ENCODE measurements at places on chromosomes 1 and 21. TPM values are rescaled to one million over a fixed set of nuclear protein-coding genes. Genes with fewer than 3 reads are reported as not detected.
A peak's percentile ranks its signal among the peaks of the same experiment; 100 is the strongest.

- no peak overlapping the region for H3K4me3 ChIP-seq
- H3K27me3 ChIP-seq: no peaks in the 10 kb centered on the region
- H3K27ac ChIP-seq: no peak overlapping the region
- peaks cover 13% of the 10 kb centered on the region for H3K4me1 ChIP-seq
Measured at GRCh38 chr1:114040273-114041015, 61.2 kb downstream of the OLFML3 start.

DNA sequence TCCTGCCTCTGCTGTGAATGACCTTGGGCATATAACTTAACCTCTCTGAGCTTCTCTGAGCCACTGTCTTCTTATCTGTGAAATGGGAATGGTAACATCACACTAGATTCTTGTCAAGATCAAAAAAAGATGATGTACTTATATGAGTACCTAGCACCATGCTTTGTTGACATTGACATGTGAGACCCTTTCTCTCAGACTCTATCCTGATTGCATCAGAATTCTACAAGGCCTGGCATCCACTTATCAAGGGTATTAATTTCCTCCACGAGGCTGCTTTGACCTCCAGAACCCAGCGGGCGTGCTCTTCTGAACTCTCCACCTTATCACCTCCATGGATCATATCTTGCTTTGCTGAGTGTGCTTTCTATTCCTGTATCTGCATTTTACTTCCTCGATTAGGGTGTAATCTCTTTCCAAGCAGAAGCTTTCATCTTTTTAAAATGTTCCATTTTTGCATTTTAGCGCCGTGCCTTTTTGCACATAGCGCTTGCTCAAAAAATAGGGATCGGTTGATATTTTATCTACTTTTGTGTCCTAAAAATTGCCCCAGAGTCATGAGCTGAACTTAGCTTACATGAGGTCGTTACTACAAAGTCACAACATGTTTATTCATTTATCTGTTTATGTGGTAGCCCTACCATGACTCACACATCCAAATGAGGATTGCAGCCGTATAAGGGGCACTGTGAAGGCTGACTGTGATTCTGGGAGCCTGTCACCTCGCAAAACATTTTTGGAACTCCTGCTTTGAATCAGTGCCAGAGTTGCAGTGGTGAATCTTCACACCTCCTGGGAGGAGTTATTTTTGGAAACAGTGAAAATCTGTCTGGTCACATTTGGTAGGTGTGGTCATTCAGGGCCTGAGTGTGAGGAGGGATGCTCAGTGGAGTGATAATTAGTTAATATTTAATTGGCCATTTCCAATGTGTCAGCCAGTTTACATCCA, 63.2 kb downstream of the IER5 start:
- H3K36me3 ChIP-seq: peaks cover 3% of the 10 kb centered on the region
- no peaks in the 10 kb centered on the region for H3K27me3 ChIP-seq
- no peak overlapping the region for H3K27ac ChIP-seq
- H3K4me1 ChIP-seq: no peaks in the 10 kb centered on the region

GRCh38 chr1:212351588-212352362, 62.9 kb downstream of the PACC1 start:
- H3K27me3 ChIP-seq: no peaks in the 10 kb centered on the region
- no peak overlapping the region for H3K4me3 ChIP-seq
- H3K36me3 ChIP-seq: peaks cover 29% of the 10 kb centered on the region
- H3K27ac ChIP-seq: no peak overlapping the region

- H3K27me3 ChIP-seq: peaks cover 11% of the 10 kb centered on the region
- H3K4me3 ChIP-seq: no peak overlapping the region
- DNase-seq: no peak
- H3K27ac ChIP-seq: no peak overlapping the region
- no peaks in the 10 kb centered on the region for H3K4me1 ChIP-seq
Measured at GRCh38 chr1:211129776-211130175, 4.2 kb downstream of the KCNH1 start.

- H3K4me1 ChIP-seq: no peaks in the 10 kb centered on the region
- H3K27ac ChIP-seq: no peak overlapping the region
- DNase-seq: no peak
- no peaks in the 10 kb centered on the region for H3K27me3 ChIP-seq
- H3K4me3 ChIP-seq: no peak overlapping the region
- H3K36me3 ChIP-seq: no peaks in the 10 kb centered on the region
Measured at GRCh38 chr1:3221112-3222041, 152.4 kb downstream of the PRDM16 start.

GRCh38 chr1:13682444-13682843, 17.5 kb upstream of the PRDM2 start:
- no peaks in the 10 kb centered on the region for H3K36me3 ChIP-seq
- no peak overlapping the region for H3K27ac ChIP-seq
- no peak for DNase-seq
- H3K4me3 ChIP-seq: no peak overlapping the region

- H3K36me3 ChIP-seq: peaks cover 16% of the 10 kb centered on the region
- H3K4me1 ChIP-seq: peaks cover 14% of the 10 kb centered on the region
- H3K4me3 ChIP-seq: no peak overlapping the region
Measured at GRCh38 chr1:165851034-165851658, 23.7 kb downstream of the UCK2 start.

- no peaks in the 10 kb centered on the region for H3K27me3 ChIP-seq
- H3K4me3 ChIP-seq: no peak overlapping the region
- no peak overlapping the region for H3K27ac ChIP-seq
- H3K36me3 ChIP-seq: no peaks in the 10 kb centered on the region
- DNase-seq: no peak
Measured at GRCh38 chr1:218526198-218526580, 181.1 kb downstream of the TGFB2 start.

DNA sequence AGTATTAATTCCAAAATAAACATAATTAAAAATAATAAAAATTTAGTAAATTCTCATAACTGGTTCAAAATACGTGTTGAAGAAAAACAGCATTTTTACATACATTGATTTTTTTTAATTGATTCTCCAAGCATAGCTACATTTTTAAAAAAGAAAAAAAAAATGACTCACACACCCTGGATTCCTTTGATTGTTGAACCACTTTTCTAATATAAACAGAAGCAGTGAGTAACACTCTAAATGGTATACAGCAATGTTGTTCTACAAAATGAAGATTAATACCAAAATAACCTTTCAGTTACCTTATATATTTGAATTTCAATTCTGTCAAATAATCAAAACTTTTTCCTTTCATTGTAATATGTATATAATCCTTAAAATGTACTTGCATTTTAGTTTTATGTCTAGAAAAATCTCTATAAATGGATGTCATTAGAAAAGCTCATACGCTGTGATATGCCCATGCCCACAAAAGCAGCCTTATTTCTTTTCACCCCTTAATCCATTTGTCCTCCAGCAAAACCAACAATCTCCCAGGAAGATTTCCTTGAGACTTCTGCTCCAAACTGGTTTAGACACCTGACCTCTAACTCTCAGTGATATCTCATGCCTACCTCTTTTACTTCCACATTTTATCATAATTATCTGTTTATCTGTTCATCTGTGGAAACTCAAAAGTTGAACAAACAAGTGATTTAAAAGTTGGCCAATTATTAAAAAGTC, 246.4 kb upstream of the NR5A2 start:
- no peak for DNase-seq
- no peaks in the 10 kb centered on the region for H3K4me1 ChIP-seq

- no peaks in the 10 kb centered on the region for H3K4me1 ChIP-seq
- no peak for DNase-seq
- H3K27me3 ChIP-seq: no peaks in the 10 kb centered on the region
- H3K4me3 ChIP-seq: no peak overlapping the region
Measured at GRCh38 chr1:235206533-235207208, 45.6 kb upstream of the RBM34 start.

DNA sequence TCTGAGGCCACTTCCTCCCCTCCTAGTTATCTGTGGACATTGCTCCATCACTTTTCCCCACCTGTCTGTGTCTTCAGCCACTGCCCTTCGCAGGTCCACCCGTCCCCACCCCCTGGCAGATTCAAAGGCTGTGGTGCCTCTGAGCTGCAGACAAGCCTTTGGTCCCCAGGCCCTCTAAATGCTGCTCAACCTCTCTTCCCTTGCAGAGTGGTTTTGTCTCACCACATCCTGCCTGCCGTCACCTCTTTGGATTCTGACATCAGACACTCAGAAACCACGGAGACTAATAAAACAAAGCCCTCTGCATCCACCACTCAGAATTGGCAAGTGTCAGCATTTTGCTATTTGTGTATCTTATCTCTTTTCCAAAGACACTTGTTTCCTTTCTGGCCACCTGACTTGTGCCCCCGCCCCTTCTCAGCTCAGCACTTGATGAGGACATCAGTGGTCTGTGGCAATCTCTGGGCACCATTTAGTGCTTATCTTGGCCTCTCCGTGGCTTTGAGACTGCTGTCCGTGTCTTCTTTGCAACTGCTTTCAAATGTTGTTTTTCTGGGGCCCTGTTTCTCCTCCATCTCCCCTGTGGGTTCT, 7.7 kb downstream of the CNIH3 start:
- H3K27me3 ChIP-seq: peaks cover 4% of the 10 kb centered on the region
- H3K4me3 ChIP-seq: no peak overlapping the region
- no peaks in the 10 kb centered on the region for H3K4me1 ChIP-seq
- DNase-seq: no peak
- H3K36me3 ChIP-seq: peaks cover 8% of the 10 kb centered on the region
- H3K27ac ChIP-seq: no peak overlapping the region

DNA sequence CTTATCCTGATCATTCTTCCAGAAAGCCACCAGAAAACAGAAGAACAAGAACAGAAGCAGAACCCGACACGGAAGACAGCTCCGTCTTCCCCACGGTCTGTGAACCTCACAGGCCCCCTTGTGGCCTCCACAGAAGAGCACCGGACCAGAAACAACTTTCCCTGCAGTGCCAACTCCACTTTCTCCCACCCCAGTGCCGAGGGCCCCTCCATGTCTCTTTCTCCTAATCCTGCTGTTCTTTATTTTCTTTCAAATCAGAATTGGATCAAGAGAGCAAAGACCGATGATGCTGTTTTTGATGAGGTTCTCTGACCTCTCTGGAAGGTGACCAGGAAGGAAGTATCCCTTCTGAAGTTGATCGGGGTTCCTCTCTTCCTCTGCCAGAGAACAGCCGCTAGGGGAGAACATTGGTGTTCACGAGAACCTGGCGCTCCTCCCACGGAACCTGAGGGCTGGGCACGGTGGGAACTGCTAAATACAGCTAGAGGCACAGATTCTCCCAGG, 58.9 kb upstream of the CTTNBP2NL start:
- H3K27ac ChIP-seq: no peak overlapping the region
- H3K36me3 ChIP-seq: no peaks in the 10 kb centered on the region
- H3K27me3 ChIP-seq: no peaks in the 10 kb centered on the region
- no peaks in the 10 kb centered on the region for H3K4me1 ChIP-seq

DNA sequence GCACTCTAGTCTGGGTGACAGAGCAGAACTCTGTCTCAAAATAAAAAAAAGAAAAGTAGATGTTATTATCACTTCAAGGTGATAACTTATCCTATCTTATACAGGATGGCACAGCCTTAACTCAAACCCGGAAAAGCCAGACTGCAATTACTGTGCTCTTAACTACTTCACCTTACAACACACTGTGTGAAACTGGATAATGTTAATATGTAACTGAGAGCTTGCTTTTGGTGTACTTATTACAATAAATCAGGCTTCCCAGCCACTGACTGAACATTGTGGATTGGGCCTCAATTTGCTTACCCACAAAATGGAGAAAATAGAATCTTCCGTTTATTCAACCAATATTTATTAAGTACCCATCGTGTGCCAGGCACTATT, 1.4 kb downstream of the ORC1 start:
- peaks cover 35% of the 10 kb centered on the region for H3K36me3 ChIP-seq
- H3K27me3 ChIP-seq: no peaks in the 10 kb centered on the region
- no peaks in the 10 kb centered on the region for H3K4me1 ChIP-seq
- no peak overlapping the region for H3K27ac ChIP-seq
- DNase-seq: no peak
- H3K4me3 ChIP-seq: peak overlapping the region; percentile 100

DNA sequence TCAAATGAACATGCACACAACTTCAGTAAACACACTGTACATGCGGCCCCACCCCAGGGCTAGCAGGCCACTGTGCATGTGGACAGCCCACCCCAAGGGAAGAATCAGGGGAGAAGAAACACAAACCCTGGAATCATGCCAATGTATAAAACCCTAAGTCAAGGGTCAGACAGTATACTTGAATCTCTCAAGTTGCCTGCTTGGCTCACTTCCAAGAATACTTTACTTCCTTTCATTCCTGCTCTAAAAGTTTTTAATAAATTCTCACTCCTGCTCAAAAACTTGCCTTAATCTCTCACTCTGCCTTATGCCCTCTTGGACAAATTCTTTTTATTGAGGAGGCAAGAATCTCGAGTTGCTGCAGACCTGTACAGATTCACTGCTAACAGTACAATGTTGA, 231.2 kb upstream of the CACYBP start:
- H3K27ac ChIP-seq: no peak overlapping the region
- H3K36me3 ChIP-seq: no peaks in the 10 kb centered on the region
- H3K4me3 ChIP-seq: no peak overlapping the region
- H3K4me1 ChIP-seq: no peaks in the 10 kb centered on the region

GRCh38 chr1:78688697-78689096, 39.1 kb downstream of the IFI44 start:
- no peaks in the 10 kb centered on the region for H3K27me3 ChIP-seq
- H3K4me1 ChIP-seq: no peaks in the 10 kb centered on the region
- H3K36me3 ChIP-seq: peaks cover 11% of the 10 kb centered on the region
- H3K4me3 ChIP-seq: no peak overlapping the region
- no peak overlapping the region for H3K27ac ChIP-seq

- peaks cover 15% of the 10 kb centered on the region for H3K4me1 ChIP-seq
- no peaks in the 10 kb centered on the region for H3K36me3 ChIP-seq
- H3K27ac ChIP-seq: no peak overlapping the region
- no peak for DNase-seq
- no peak overlapping the region for H3K4me3 ChIP-seq
Measured at GRCh38 chr1:224879162-224879803, 50.2 kb upstream of the DNAH14 start.

- peaks cover 34% of the 10 kb centered on the region for H3K36me3 ChIP-seq
- peak overlapping the region; percentile 90 for H3K27ac ChIP-seq
- peak; percentile 75 for DNase-seq
- H3K4me1 ChIP-seq: peaks cover 15% of the 10 kb centered on the region
- peak overlapping the region; percentile 91 for H3K4me3 ChIP-seq
- H3K27me3 ChIP-seq: no peaks in the 10 kb centered on the region
Measured at GRCh38 chr1:200410566-200410878, 686 bp upstream of the ZNF281 start.

- no peaks in the 10 kb centered on the region for H3K36me3 ChIP-seq
- no peaks in the 10 kb centered on the region for H3K27me3 ChIP-seq
- H3K4me1 ChIP-seq: peaks cover 2% of the 10 kb centered on the region
- H3K27ac ChIP-seq: no peak overlapping the region
Measured at GRCh38 chr21:14241297-14241696, 25.3 kb downstream of the RBM11 start.

KCND3 gene
- total RNA-seq: 0.15 TPM

OR6K3 gene
- total RNA-seq: not detected

TMEM79 gene
- 2.1 TPM for total RNA-seq

TTC39A gene
- total RNA-seq: 7.7 TPM
